ENCODE measurements at places on chromosomes 12 and 14. TPM values are rescaled to one million over a fixed set of nuclear protein-coding genes. Genes with fewer than 3 reads are reported as not detected.
A peak's percentile ranks its signal among the peaks of the same experiment; 100 is the strongest.

Gene DBX2
- total RNA-seq: not detected

DNA sequence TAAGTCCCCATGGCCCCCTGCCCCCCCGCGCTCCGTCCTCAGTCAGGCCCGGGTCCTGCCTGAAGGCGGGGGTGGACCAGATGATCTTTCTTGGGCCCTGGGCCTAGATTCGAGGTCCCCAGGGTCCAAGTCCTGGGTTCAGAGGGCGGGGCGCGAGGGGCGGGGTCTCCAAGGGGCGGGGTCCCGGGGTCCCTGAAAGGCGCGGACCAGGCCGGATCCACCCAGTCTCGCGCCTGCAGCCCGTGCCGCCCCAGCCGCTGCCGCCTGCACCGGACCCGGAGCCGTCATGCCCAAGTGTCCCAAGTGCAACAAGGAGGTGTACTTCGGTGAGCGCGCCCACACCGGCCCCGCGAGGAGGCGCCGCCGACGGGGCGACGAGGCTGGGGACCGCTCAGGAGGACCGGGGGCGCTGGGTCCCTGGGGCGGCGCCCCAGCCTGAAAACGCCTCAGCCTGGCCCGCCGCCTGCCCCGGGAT is 325 bp downstream of the CRIP1 start:
- peak; percentile 34 for DNase-seq
- peak overlapping the region; percentile 94 for H3K4me3 ChIP-seq
- H3K27ac ChIP-seq: peak overlapping the region; percentile 100
- peaks cover 32% of the 10 kb centered on the region for H3K4me1 ChIP-seq
- peaks cover 6% of the 10 kb centered on the region for H3K36me3 ChIP-seq

Gene FGF6
- total RNA-seq: not detected

GRCh38 chr14:20477211-20477876 is 8.1 kb downstream of the PNP start:
- H3K4me1 ChIP-seq: peaks cover 36% of the 10 kb centered on the region
- no peaks in the 10 kb centered on the region for H3K27me3 ChIP-seq
- H3K36me3 ChIP-seq: peaks cover 56% of the 10 kb centered on the region
- DNase-seq: peak; percentile 45

GRCh38 chr12:116126610-116127009 is 150.9 kb downstream of the MED13L start:
- no peak for DNase-seq
- no peaks in the 10 kb centered on the region for H3K27me3 ChIP-seq
- no peak overlapping the region for H3K4me3 ChIP-seq
- no peak overlapping the region for H3K27ac ChIP-seq

DNA sequence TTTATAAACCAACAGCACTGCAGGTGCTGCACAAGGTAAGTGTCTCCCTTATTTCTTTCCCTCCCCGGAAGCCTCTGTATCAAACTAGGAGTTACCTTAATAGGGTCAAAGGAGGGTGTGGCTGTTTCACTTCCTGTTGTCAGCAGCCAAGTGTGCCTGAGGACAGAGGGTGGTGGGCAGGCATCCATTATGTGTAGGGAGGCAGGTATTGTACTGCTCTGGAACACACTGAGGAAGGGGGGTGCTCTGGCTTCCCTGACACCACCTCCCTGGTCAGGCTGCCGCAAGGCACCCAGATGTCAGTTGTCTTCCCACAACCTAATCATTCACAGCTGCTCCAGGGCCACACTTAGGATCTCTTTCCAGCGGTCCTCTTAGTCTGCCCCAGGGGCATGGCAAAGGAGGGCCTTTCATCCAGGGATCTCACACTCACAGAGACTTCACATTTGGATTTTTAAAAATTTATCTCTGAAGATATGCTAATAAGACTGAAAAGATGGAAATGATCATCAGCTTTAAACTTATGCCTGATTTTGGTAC is 132.0 kb upstream of the ARHGAP5 start:
- DNase-seq: peak; percentile 56
- no peaks in the 10 kb centered on the region for H3K27me3 ChIP-seq
- no peak overlapping the region for H3K4me3 ChIP-seq
- peaks cover 6% of the 10 kb centered on the region for H3K4me1 ChIP-seq
- H3K27ac ChIP-seq: peak overlapping the region; percentile 62
- H3K36me3 ChIP-seq: no peaks in the 10 kb centered on the region

Gene TPPP2
- not detected for total RNA-seq

DNA sequence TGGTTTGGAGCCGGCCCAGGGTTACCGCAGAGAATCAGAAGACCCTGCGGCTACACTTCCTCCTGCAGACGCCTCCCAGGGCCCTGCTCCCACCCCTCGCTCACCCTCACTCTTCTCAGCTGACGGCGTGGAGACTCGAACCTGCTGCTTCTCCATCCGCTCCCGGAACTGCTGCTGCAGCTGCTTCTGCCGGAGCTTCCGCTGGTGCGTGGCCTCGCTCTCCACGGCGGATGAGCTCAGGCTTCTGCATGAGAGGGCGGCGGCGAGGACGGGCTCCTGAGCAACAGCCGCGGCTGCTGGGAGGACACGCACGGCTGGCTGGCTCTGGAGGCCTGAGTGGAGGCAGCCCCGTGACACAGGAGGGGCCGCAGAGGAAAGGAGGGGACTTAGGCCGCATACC is 33.3 kb downstream of the RAD52 start:
- H3K4me1 ChIP-seq: peaks cover 6% of the 10 kb centered on the region
- peaks cover 66% of the 10 kb centered on the region for H3K36me3 ChIP-seq
- H3K27ac ChIP-seq: no peak overlapping the region
- H3K27me3 ChIP-seq: no peaks in the 10 kb centered on the region
